ENCODE measurements at places on chromosomes 12 and 14.

DNA sequence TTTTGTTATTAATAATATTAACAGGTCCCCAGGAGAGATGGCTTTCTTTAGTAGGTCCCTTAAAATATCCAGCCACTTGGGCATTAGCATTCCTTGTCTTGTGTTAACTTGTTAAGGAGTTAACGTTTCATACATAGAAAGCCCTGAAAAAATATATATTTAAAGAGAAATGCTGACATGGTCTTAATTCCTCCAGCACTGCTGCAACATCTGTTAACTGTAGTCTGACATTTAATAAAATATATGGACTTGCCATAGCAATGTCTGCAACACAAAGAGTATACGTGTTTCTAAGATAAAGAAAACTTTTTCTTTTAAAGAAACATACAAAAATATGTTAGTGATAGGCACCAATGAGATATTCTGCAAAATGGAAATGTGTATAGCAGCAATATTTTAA is 10.0 kb downstream of the SLC38A4 start:
- no peak for DNase-seq

GRCh38 chr12:50111395-50111692 is 692 bp upstream of the COX14 start:
- no peak for DNase-seq

GRCh38 chr12:45762185-45763110 is 32.9 kb downstream of the ARID2 start:
- DNase-seq, result no peak

GRCh38 chr12:2027351-2027750 is 23.1 kb upstream of the DCP1B start:
- DNase-seq, result no peak

- DNase-seq, result no peak
Observed at GRCh38 chr12:82955043-82955442, 268.3 kb downstream of the TMTC2 start.

DNA sequence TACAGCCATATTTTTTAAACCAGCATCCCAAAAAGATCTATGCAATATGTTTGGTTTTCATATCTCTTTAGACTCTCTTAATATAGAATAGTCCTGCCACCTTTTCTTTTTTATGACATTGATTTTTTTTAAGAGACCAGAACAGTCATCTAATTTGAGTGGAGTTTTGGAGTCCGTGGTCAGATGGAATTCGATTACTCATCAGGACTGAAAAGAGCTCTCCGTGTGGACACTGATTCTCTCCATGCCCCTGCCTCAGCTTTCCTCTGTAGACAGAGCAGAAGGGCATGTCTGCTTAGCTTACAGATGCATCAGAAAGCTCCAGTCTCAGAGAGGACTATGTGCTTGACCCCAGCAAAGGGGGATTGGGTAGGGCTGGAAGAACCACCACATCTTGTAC is 27.8 kb downstream of the SMCO2 start:
- no peak for DNase-seq

GRCh38 chr14:61296719-61297502 is 15.8 kb upstream of the TMEM30B start:
- DNase-seq, result no peak

- DNase-seq, result no peak
Observed at GRCh38 chr12:127599436-127599835, 667.5 kb upstream of the TMEM132C start.

DNA sequence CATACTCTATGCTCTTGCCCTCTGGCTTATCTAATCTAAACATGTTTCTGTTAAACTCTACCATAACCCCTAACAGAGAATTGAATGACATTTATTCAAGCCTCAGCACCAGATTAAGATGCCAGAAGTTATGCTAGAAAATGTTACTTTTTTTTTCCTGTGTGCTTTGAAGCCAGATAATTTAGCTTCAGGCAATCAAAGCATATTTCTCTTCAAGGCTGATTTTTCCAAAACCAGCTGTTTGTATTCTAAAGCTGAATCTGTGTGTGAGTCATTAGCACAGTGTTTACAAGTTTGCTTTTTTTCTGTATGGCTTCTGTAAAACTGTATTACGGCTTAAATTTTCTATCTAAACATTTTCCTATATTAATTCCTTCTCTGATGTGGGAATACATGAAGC is 326.1 kb downstream of the FSCB start:
- no peak for DNase-seq

Data from stimulated activated CD4-positive, alpha-beta T cell treated with anti-CD3 and anti-CD28 coated beads, Interleukin-12 subunit alpha, Interleukin-12 subunit beta, amount 100 ng/mL, for 4 hours (primary cell).